Activated T-cell treated with anti-CD3 and anti-CD28 coated beads for 1 hour (primary cell): ENCODE measurements at places on chromosomes 2 and 18.

DNA sequence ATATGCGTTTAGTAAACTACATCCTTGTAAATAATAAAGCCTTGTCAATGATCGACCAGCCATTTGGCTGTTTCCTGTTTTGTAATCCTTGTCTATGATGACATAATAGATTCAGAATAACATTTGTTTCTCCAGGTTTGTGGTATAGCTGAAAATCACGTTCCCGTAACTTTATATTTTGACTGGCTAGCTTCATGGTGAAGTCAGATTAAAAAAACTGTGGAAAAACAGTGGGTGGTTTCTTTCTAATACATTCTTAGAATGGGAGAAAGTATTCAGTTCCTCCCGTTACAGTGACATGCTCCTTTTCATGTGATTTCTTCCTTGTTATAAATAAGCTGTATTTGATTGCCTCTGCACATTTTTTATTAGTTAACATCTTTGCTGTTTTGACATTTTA lies 366.9 kb downstream of the NYAP2 start:
- DNase-seq, result no peak

- DNase-seq, result no peak
Measured at GRCh38 chr2:12605936-12606335, 110.8 kb upstream of the TRIB2 start.

- DNase-seq, result no peak
Measured at GRCh38 chr2:201781557-201782051, 871 bp upstream of the ALS2 start.

DNA sequence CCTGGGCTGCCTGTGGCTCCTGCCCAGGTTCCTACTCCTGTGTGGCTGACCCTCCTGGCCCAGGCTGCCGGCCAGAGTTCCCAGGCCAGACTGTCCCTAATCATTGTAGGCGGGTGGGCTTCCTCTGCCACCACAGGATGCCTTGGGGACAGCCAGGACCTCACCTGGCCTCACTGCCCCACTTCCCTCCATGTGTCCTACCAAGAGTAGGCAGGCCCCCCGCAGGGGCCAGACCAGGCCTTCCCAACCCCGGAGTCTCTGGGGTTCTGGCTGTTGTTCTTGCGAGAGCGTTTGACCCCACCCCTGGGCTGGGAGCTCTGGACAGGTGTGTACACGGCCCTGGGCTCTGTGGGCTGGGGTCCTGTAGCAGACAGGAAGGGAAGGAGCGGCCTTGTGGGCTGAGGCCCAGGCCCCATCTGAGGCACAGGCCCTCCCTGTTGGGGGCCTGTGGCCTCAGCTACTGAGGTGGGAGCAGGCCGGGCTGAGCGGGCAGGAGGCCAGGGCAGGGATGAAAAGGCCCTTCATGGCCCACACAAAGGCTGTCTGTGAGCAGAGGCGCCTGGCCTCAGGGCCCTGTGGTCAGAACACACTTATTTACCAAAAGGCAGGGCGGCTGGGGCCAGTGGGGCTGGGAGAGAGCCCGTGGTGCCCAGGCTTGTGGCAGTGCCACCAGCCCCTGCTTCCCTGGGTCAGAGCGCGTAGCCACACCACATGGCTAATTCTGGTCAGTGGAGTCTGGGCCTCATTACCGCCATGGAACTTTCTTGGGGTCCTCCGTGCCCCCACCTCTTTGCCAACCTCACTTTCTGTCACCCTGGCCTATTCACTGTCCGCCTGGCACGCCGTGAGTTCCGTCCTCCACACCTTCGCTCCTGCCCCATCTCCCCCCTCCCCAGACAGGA lies 2.0 kb downstream of the SNORC start:
- no peak for DNase-seq

- DNase-seq, result no peak
Measured at GRCh38 chr2:30237966-30238800, 6.8 kb downstream of the LBH start.

GRCh38 chr2:72716601-72717000 lies 109.2 kb downstream of the EXOC6B start:
- no peak for DNase-seq

DNA sequence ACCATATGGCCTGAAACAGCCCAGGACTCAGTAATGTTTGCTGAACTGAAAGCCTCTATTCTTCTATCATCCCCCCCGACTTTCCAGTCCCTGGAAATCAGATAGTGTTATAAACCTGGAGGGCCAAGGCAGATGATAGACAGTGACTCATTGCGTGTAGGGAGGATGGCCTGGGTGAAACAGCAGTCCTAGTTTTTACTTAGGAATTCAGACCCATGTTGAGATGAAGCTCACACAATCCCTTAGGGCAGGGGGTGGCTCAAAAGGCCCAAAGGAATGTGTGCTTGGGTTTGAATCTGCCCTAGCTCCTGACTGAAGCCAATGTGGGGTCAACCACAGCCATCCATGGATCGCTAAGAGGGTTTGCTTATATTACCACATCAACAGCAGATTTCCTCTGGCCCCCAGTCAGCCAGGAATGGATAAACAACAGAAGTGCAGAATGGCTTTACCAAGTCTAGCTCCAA lies 43.9 kb upstream of the STPG4 start:
- no peak for DNase-seq

DNA sequence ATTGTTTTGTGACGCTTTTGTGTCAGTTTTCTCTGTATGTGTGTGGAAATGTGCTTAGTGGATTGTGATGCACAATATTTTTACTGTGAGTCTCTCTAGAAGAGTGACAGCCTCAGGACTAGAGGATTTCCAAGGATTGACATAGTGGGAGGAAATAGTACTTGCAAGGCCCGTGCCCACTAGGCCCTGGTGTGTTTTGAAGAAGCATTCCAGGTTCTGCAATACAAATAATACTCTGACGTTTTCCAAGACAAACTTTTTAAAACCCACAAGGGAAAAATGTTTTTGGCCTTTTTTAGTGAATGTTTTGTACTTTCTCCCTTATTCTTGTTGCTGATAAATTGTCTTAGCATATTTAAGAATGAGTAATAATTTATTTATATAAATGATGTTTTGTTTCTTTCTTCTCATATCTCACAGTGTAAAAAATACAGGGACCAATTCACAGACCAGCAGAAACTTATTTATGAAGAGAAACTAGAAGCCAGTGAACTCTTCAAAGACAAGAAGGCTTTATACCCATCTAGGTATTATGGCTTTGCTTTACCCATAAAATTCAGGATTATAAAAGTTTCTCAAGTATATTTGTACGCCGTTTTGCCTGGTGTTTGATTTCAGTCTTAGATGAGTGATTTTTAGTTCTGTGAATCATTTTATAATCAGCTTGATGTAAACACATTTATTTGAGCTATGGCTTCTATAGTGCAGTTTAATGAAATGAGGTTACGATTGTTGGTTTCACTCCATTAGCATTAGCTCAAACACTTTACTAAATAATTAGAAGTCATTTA lies 165.6 kb downstream of the MYO1B start:
- DNase-seq, result no peak

DNA sequence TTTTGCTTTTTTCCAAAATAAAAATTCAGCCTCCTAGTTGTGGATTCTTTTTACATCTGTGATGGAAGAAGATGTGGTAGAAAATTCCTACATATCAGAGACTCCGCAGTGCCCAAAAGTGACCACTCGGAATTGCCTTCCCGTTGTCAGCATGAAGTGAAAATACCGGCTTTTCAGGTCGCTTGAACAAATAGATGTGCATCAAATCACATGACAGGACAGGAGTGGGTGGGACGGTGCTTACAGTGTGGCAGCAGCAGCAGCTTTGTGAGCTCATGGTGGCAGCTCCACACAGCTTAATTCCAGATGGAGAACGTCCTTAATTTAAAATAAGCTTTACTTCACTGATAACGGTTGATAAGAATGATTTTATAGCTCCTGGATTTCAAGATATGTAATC lies 20.3 kb downstream of the SALL3 start:
- no peak for DNase-seq

GRCh38 chr2:75952173-75952572 lies 241.5 kb upstream of the GCFC2 start:
- DNase-seq, result no peak

DNA sequence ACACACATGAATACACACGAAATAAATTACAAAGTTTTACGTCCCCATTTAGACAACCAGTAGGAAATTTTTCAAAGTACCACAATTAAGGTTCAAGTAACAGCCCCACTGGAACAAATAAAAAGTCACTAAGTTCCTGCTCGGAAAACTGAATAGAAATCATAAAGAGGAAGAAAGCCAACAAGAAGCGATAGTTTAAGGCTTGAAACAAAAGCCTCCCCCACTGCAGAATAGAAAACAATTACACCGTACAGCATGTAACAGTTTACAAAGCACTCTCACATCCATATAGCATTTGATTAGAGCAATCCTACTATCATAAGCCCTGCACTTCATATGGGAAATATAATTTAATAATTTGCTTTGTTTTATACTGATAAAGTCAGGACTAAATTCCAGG lies 15.5 kb downstream of the KLF7 start:
- no peak for DNase-seq

DNA sequence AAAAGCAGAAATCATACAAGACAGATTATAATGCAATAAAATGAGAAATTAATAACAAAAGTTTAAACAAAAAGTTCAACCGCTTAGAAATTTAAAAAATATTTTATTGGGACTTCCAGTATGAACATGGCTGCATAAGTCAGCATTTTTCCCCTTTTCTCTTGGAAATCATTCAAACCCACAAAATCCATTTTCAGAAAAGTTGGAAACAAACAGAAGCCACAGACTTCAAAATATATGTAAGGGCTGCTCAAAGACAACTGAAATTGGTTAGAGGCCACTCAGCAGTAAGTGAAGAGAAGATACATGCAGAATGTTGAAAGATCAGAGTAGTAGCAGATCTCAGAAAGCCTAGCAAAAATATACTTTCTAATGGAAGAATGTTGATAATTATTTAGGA lies 194.0 kb downstream of the DYSF start:
- DNase-seq, result no peak

- no peak for DNase-seq
Measured at GRCh38 chr2:187924293-187924692, 367.4 kb upstream of the GULP1 start.

DNA sequence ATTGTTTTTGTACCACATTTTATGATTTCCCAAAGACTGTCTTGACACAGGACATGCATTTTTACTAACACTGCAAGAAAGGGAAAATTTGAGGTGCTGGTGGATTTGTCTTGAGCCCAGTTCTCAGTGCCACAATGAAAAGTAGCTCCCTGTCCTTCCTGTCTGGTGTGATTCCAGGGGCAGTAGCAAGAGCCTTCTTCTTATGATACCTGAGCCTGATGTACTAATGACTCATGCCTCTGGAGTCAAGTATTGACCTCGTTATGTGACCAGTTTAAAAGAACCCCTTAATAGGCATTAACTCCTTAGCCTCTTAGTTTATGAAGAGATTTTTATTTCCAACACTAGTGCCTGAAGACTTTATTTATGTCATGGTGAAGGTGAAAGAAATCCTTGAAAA lies 728.6 kb downstream of the SLC4A3 start:
- no peak for DNase-seq

- DNase-seq, result no peak
Measured at GRCh38 chr18:69580107-69580506, 179.4 kb downstream of the DOK6 start.

GRCh38 chr2:144702051-144702450 lies 182.1 kb upstream of the ZEB2 start:
- no peak for DNase-seq

- no peak for DNase-seq
Measured at GRCh38 chr2:191386938-191387536, 141.8 kb downstream of the MYO1B start.
